ENCODE measurements at places on chromosomes 2 and 18. TPM values are rescaled to one million over a fixed set of nuclear protein-coding genes. Genes with fewer than 3 reads are reported as not detected.

GRCh38 chr2:55361465-55362189 is 58.0 kb downstream of the CCDC88A start:
- no peak overlapping the region for H3K27ac ChIP-seq
- no peak for DNase-seq
- no peaks in the 10 kb centered on the region for H3K36me3 ChIP-seq
- H3K4me1 ChIP-seq = no peaks in the 10 kb centered on the region
- no peak overlapping the region for H3K4me3 ChIP-seq
- H3K27me3 ChIP-seq = no peaks in the 10 kb centered on the region

- no peak overlapping the region for H3K27ac ChIP-seq
- no peaks in the 10 kb centered on the region for H3K36me3 ChIP-seq
- no peak for DNase-seq
- peaks cover 25% of the 10 kb centered on the region for H3K4me1 ChIP-seq
These were observed 149.2 kb upstream of the NOSTRIN start for GRCh38 chr2:168652997-168653921.

- H3K27me3 ChIP-seq = no peaks in the 10 kb centered on the region
- H3K27ac ChIP-seq = no peak overlapping the region
- H3K4me3 ChIP-seq = no peak overlapping the region
- no peak for DNase-seq
- H3K4me1 ChIP-seq = peaks cover 35% of the 10 kb centered on the region
These were observed 106.5 kb upstream of the CHRNA1 start for GRCh38 chr2:174870787-174871186.

GRCh38 chr18:42271647-42272414 is 316.8 kb downstream of the PIK3C3 start:
- no peaks in the 10 kb centered on the region for H3K36me3 ChIP-seq
- H3K27me3 ChIP-seq = no peaks in the 10 kb centered on the region
- no peak overlapping the region for H3K4me3 ChIP-seq
- H3K4me1 ChIP-seq = peaks cover 14% of the 10 kb centered on the region
- no peak for DNase-seq

DNA sequence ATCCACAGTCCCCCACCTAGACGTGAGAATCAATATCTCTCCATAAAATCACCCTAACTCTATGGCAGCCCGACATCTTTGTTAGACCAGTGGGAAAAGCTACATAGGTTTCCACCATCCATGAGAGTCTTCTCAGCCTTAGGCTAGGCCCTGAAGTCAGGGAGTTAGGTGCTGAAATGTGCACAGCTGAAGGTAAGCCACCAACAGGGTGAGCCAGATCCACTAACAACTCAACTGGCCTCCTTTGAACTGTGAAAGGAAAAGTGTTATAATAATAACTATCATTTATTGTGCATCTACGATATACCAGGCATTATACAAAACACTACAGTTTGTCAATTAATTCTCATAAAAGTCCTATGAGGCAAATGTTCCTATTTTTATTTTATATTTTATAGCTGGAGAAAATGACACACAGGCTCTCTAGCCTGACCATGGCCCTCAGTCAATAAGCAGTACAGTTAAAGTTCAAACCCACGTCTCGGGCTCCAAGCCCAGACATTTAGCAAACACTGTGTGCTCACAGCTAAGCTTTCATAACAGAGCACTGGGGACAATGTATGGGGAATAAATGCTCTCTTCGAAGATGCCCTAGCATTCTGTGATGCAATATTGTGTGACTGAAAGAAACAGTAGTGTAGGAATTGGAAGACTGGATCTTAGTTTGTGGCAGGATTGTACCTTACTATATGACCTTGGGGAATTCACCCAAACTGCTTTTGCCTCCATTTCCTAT is 11.2 kb upstream of the CYP27C1 start:
- H3K4me3 ChIP-seq = no peak overlapping the region
- H3K27ac ChIP-seq = no peak overlapping the region
- no peaks in the 10 kb centered on the region for H3K27me3 ChIP-seq
- H3K36me3 ChIP-seq = no peaks in the 10 kb centered on the region
- DNase-seq = no peak
- H3K4me1 ChIP-seq = peaks cover 9% of the 10 kb centered on the region

GRCh38 chr2:58051445-58051844 is 4.8 kb downstream of the VRK2 start:
- peaks cover 10% of the 10 kb centered on the region for H3K36me3 ChIP-seq
- no peaks in the 10 kb centered on the region for H3K27me3 ChIP-seq
- no peak overlapping the region for H3K27ac ChIP-seq
- H3K4me3 ChIP-seq = no peak overlapping the region
- H3K4me1 ChIP-seq = peaks cover 12% of the 10 kb centered on the region

DNA sequence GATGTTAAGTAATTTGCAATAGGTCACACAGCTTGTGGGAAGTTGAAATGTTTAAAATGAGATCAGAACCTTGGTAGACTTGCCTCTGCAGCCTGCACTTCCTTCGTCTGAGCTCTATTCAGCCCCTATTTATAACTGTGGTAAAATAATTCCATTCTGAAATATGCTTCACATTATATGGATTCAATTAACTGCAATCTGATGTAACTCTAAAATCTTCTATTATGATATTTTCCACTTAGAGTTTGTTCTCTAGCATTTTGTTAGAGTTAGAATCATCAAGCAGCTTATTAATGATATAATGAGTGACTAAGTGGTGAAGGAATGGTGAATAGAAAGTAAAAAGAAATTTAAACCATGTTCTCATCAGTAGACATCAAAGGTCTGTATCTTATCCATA is 139.6 kb upstream of the ARHGAP28 start:
- DNase-seq = no peak
- H3K27ac ChIP-seq = no peak overlapping the region
- no peaks in the 10 kb centered on the region for H3K27me3 ChIP-seq
- no peaks in the 10 kb centered on the region for H3K36me3 ChIP-seq

GRCh38 chr18:26864658-26865057 is 849 bp downstream of the AQP4 start:
- H3K27me3 ChIP-seq = peaks cover 43% of the 10 kb centered on the region
- H3K27ac ChIP-seq = no peak overlapping the region
- H3K4me3 ChIP-seq = no peak overlapping the region
- DNase-seq = no peak

GRCh38 chr2:120558847-120559246 is 176.8 kb upstream of the GLI2 start:
- H3K27me3 ChIP-seq = peaks cover 43% of the 10 kb centered on the region
- H3K4me3 ChIP-seq = no peak overlapping the region
- H3K27ac ChIP-seq = no peak overlapping the region

The SERPINB10 gene
- not detected for total RNA-seq

The CPO gene
- not detected for total RNA-seq

DNA sequence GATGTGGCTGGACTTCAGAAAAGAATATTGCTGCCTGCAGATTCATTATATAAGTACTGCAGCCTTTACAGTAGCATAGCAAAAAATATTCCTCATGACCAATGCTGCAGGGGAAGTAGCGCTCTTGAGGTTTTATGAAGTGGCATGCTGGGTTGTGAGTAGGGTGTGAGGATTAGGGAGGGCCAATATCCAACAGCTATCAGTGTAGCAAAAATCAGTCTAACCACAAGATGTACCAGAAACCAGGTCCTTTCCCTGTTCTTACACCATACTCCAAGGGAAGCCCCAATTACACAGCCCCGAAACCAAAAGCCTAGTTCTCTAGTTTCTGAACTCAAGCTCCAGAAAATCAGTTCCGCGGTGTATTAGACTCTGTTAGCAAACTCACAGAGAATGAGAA is 1082.2 kb upstream of the DDX18 start:
- no peaks in the 10 kb centered on the region for H3K4me1 ChIP-seq
- DNase-seq = no peak
- no peaks in the 10 kb centered on the region for H3K36me3 ChIP-seq
- H3K4me3 ChIP-seq = no peak overlapping the region

DNA sequence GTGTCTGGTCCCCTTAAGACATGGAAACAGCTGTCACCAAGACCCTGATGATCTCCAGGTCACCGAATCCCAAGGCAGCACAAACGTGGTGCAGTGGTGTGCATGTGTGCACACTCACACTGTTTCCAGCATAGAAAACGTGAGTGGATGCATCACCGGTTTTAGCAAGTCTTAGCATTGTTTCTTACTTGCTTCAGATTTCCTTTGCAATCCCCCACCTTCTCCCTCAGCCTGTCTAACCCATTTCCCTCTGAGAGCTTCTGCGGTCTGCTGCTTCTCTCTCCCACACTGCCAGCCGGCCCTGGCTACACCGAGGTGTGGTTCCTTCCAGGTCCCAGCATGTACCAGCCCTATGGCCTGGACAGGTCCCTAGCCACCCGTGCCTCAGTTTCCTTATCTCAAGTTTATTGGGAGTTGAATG is 343.4 kb upstream of the HS6ST1 start:
- H3K4me1 ChIP-seq = peaks cover 5% of the 10 kb centered on the region

The TMEM200C gene
- 1.4 TPM for total RNA-seq

GRCh38 chr18:78611201-78611800 is 368.3 kb upstream of the SALL3 start:
- no peaks in the 10 kb centered on the region for H3K4me1 ChIP-seq
- no peak for DNase-seq
- no peak overlapping the region for H3K27ac ChIP-seq
- no peak overlapping the region for H3K4me3 ChIP-seq
- no peaks in the 10 kb centered on the region for H3K36me3 ChIP-seq

The KHK gene
- 3.3 TPM for total RNA-seq

The DCAF17 gene
- total RNA-seq = 53.8 TPM

DNA sequence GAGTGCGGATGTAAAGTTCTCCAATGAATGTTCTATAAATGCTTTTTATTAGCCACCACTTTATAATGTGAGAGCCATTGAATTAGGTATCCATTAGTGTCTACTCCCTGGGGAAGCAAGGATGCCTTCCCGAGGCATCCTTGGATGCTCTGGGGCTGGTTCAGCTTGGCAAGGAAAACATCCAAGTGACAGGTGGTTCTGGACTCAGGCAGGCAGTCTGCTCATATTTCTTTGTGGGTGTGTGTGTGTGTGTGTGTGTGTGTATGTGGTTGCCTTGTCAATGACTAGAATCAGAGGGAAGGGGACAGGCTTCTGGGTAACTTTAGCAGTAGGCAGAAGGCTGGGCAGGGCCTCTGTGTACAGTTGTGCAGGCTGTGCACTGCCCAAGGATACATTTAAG is 149.2 kb downstream of the TSN start:
- no peak overlapping the region for H3K27ac ChIP-seq
- no peaks in the 10 kb centered on the region for H3K36me3 ChIP-seq
- no peak overlapping the region for H3K4me3 ChIP-seq
- no peaks in the 10 kb centered on the region for H3K27me3 ChIP-seq

All from neural progenitor cell (in vitro differentiated cells).